Non-pigmented ciliary epithelial cell (primary cell): ENCODE measurements at places on chromosomes 1 and 21.

GRCh38 chr1:44405798-44406736 is 1.0 kb downstream of the RNF220 start:
- no peak for DNase-seq

DNA sequence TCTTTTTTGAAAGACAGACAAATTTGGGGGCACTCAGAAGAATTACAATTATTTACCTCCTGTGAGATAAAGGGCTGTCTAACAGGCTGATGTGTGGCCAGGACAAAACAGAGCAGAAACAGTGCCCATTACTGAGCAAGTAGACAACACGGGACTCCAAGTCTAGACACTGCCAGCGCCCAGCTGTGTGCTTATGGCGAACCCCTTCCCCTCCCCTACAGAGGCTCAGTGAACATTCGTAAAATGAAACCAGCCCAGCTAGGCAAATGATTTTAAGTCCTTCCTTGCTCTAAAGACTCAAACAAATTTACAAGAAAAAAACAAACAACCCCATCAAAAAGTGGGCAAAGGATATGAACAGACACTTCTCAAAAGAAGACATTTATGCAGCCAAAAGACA is 91.1 kb downstream of the RUNX1 start:
- DNase-seq: no peak

GRCh38 chr1:111739925-111740765 is 950 bp upstream of the INKA2 start:
- DNase-seq: no peak

GRCh38 chr1:174702011-174702410 is 254.2 kb downstream of the GPR52 start:
- DNase-seq: no peak

- no peak for DNase-seq
Measured at GRCh38 chr1:24752305-24752704, 7.1 kb downstream of the CLIC4 start.

- DNase-seq: no peak
Measured at GRCh38 chr1:204396015-204396583, 15.5 kb downstream of the PPP1R15B start.

DNA sequence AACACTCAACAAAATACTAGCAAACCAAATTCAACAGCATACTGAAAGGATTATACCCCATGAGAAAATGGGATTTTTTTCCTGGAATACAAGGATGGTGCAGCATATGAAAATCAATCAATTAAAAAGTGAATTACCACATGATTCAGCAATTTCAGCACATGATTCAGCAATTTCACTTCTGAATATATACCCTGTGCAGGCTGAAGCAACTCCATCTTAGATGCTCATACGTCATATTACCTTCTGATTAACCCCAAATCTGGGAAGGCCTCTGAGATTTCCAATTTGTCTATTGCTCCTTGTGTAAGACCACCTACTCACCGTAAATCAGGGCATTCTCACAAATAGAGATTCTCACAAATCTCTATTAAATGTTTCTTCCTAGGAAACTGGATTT is 43.8 kb upstream of the ERO1B start:
- no peak for DNase-seq

DNA sequence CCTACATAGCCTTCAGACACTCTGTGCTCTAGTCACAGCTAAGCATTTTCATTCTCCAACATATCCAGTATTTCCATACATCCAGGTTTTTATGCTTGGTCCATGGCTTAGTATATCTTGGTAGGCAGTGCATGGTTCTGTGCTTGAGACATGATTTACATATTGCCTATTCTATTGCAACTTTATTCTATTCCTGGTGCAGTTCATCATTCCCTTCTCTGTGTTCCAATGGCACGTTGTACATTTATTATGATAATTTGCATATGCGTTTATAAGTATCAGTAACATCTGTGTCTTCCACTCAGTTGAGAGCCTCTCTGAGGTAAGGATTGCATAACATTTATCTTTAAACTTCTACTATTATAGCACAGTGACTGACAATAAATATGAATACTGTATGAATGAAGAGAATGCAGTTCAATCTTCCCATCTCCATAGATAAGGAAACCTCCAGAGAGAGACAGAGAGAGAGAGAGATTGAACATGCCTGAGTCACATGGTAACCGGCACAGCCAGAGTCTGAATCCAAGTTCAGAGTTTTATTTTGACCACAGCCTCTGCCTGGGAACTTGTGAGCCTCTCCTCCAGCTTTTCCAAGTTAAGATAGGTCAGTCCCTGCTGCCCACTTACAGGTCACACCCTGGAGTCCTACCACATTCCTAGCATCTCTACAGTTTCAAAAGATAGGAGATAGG is 41.5 kb downstream of the PLPPR5 start:
- peak; percentile 45 for DNase-seq

DNA sequence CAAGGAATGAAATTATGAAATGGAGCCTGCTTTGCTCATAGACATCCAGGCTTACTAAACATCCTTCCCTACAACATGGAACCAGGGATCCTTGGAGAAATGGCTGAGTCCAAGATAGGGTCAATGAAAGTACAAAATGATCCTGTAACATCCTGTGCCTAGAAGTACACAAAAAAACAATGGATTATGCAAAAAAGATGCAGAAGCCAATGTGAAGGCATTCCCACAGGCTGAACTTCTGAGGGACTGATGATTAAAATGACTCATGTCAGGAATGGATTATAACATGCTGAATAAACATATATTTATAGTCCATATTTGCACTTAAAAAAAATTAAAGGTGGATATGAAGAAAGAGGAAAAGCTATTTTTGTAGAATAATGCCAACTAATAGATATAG is 10.4 kb upstream of the HOOK1 start:
- no peak for DNase-seq

GRCh38 chr1:75310067-75310466 is 175.9 kb downstream of the LHX8 start:
- peak; percentile 4 for DNase-seq

DNA sequence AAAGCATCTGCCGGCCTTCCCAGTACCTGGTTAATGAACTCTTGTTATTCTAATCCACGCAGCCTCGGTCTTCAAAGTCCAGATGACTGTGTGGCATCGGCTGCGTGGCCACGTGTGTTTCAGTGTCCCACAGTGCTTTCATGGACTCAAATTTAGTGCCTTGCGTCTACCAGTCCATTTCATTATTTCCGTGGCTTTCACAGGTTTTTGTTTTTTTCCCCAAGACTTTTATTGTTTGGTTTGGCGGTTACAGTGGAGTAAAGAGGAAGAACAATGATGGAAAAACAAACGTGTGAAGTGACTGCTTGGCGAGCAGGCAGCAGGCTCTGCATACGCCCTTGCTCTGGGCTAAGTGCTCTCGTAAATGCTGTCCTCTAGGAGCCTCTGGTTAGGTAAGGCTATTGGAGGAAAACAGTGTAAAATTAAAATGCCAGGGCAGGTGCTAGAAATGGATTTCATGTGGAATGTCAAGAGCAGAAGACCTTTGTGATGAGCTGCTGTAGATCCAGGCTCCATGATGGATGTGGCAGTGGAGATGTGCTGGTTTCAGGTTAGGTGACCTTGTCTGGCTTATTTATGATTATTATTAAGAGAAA is 536.3 kb downstream of the KIF26B start:
- no peak for DNase-seq

GRCh38 chr1:87588495-87588894 is 259.8 kb downstream of the LMO4 start:
- DNase-seq: no peak

GRCh38 chr1:174157157-174157806 is 2.0 kb upstream of the RABGAP1L start:
- DNase-seq: no peak

DNA sequence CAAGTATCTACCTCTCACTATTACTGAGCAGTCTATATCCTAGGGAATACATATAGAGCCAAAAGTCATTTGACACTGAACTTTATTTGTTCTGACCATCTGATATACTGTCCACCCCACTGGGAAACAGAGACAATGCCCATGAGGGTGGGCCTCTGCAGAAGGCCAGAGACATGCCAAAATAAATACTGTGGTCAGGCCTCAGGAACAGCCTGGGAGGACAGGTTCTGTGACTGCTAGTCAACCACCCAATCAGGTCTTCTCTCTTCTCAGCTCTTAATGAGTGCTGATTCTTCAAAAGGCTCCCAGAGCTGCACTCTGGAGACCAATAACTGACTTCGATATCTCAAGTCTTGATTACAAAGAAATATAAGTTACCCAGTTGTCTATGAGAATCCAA is 5.5 kb upstream of the ANKRD35 start:
- DNase-seq: no peak

GRCh38 chr1:99180343-99180808 is 83.9 kb upstream of the PLPPR4 start:
- DNase-seq: peak; percentile 43
